ENCODE measurements at places on chromosomes 13 and 19.

GRCh38 chr19:58556622-58557220 is 1.7 kb downstream of the UBE2M start:
- no peak for DNase-seq

GRCh38 chr19:5032101-5032967 is 63.4 kb downstream of the KDM4B start:
- no peak for DNase-seq

DNA sequence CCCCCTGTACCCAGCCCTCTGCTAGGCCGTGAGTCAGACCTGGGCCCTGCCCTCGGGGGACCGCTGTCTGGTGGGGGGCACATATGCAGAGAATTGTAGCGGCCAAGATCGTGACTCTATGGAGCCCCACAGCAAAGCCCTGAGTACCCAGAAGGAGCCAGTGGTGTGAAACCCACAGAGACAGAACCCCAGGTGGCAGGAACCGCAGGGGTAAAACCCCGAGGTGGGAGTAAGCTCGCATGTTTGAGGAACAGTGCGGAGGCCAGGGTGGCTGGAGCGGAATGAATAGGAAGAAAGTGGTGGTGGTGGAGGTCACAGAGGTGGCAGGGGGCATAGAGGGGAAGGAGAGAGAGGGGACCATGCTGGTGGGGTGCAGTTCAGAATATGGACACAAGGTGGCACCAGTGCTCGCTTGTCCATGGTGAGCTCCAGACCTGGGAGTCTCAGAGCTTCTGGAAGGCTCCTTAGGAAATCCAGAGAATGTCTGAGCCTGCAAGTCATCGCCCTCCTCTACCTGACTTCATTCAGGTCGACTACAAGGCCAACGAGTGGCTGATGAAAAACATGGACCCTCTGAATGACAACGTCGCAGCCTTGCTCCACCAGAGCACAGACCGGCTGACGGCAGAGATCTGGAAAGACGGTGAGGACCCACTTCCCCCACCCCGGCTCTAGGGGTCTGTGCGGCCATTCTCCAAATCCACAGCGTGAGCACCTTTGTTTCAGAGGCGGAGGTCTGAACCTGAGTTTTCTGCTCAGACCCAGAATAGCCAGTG is 48.9 kb downstream of the MYH14 start:
- DNase-seq = no peak

DNA sequence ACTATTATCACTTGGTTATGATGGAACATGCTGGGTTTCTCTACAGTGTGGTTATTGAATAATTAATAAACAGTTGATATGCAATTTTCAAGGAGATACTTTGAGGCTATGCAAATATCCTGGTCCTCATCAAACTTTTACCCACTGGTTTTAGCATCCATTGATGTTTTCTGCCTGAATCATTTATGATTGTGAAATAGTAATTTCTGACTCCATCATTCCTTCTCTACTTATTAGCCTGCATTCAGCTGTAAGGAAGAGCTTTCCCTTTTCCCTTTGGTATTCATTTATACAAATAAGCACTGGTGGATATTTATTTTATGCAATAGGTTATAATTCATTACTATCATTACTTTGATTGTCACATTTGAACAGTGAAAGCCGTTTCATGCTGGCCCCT is 13.9 kb upstream of the DNAJC15 start:
- DNase-seq = no peak

GRCh38 chr19:5149508-5149907 is 180.6 kb downstream of the KDM4B start:
- DNase-seq = no peak

DNA sequence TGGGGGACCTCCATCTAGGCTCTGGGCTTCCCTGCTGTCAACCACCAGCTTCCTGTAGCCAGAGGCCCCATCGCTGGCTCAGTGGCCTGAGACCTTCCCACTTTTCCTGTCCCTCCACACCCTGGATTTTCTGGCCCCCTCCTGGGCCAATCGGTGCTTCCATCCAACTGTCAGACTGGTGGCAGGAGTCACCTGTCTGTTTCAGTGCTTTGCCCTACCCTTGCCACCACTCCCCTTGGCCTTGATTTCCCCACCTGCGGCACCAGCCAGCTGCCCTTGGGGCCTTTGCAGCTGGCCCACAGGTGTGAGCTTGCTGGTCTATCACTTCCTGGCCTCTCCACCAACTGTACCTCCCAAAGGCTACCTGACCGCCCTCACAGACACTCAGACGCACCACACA is 12.5 kb downstream of the VSIG10L start:
- no peak for DNase-seq

GRCh38 chr19:4064496-4065260 is 2.0 kb downstream of the ZBTB7A start:
- DNase-seq = no peak

DNA sequence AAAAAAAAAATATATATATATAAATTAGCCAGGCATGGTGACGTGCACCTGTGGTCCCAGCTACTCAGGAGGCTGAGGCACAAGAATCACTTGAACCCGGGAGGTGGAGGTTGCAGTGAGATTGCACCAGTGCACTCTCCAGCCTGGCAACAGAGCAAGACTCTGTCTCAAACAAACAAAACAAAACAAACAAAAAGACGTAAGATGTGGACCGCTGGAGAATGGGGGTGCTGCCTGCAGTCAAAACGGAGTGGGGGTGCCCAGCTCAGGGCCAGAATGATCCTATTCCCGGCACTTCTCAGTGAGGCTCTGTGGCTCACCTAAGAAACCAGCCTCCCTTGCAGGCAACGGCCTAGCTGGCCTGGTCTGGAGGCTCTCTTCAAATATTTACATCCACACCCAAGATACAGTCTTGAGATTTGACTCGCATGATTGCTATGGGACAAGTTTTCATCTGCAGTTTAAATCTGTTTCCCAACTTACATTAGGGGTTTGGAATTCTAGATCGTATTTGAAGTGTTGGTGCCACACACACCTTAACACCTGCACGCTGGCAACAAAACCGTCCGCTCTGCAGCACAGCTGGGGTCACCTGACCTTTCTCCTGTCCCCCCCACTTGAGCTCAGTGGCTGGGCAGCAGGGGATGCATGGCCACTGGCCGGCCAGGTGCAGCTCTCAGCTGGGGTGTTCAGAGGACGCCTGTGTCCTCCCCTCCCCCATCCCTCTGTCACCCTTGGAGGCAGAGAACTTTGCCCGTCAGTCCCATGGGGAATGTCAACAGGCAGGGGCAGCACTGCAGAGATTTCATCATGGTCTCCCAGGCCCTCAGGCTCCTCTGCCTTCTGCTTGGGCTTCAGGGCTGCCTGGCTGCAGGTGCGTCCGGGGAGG is at the start of gene F7:
Gene F7 (plus strand): TSS at position 760 of the 889 bp plus-strand sequence. CDS start 51 bp downstream, at position 811.
- no peak for DNase-seq

GRCh38 chr19:29247471-29247870 is 34.5 kb upstream of the UQCRFS1 start:
- no peak for DNase-seq

- DNase-seq = no peak
Observed at GRCh38 chr19:46639358-46640182, 3.6 kb upstream of the GNG8 start.

DNA sequence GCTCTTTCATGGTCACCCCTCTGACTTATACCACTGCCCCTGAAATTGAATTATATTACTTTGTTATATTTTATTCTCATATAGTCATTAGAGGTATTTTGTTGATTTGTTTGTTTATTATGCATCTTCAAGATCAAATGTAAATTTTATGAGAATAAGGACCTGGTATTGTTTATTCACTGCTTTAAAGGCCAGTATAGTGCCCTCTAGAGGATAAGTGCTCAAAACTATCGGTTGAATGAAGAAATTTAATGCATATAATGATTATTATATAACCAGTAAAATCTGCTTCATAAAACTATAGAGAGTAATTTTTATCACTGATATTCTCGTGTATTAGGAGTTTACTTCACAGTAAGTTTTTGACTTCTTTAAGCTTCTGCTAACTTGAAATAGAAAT is 1401.9 kb downstream of the SLITRK1 start:
- DNase-seq = no peak

DNA sequence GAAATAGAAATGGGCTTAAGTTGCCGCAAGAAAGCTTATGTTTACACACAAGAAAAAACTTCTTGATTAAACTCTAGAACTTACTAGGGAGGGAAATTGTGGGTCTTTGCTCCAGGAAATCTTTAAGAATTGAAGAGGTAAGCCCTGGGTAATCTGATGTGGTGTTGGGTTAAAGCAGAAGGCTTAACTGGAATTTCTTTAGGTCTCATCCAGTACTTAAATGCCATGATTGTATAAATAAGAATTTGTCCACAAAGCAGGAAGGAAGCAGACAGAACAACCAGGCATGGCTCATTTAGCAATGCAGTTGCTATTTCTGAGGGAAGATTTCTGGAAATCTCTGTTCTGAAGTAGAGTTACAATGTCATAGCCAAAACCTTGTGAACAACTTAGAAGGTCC is 360.4 kb downstream of the KLF5 start:
- no peak for DNase-seq

DNA sequence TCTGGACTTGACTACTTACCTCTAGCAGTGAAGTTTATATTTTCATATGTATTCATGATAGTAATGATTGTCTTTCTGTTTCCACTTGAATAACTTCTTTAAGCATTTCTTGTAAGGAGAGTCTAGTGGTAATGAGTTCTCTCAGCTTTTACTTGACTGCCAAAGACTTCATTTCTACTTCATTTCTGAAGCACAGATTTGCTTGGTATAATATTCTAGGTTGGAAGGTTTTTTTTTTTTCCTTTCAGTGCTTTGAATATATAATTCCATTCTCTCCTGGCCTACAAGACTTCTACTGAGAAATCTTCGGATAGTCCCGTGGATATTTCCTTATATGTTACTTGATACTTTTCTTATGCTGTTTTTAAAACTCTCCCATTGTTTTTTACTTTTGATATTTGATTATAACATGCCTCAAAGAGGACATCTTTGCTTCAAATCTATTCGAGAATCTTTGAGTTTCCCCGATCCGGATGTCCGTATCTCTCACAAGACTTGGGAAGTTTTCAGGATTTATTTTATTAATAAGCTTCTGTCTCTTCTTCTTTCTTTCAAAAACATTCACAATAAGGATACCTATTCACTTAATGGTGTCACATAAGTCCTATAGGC is 1560.0 kb downstream of the PCDH9 start:
- DNase-seq = no peak

DNA sequence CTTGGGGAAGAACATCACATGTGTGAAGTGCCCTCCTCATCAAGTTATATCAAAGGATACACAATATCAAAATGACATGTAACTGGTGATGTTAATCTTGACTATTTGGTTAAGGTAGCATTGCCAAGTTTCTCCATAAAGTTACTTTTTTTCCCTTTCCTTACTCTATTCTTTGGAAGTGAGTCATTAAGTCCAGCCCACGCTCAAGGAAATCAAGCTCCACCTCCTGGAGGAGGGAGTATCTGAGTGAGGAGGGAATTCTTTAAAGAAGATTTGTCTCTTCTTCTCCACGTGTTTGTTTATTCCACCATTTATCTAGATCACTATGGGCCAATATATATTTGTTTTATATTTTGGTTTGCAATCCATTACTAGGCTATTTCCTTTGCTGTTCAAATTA is 33.6 kb upstream of the FNDC3A start:
- peak; percentile 17 for DNase-seq

DNA sequence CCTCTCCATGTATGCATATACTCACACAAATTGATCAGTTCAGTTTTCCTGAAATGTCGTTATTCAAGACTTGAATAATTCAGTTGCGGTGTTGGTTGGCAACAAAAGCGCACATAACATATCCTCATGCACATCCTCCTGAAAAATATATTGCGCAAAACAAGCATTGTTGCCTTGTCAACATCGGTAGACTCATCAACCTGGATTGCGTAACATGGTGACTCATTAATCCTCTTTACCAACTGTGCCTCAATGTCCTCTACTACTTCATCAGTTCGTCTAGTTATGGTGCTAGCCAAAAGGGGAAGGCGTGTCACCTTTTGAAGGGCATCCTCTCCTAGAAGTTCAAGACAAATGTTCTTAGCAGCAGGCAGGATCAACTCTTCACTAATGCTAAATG is 357.7 kb downstream of the LMO7 start:
- no peak for DNase-seq

DNA sequence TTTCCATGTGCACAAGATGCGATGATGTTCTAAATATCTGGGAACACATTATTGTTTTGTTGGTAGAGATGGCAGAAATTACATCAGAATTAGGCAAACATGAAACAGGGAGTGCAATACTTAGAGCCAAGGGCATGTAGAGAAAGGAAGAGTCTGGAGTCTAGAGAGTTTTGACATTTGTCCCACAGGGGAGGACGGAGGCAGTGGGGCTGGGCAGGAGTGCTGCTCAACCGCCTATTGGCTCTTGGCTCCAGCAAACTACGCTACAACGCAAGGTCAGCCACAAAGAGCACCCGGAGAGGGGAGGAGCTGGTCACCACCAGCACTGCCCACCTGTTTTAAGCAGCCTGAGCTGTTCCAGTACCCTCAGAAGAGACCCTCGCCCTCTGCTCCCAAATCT is 108.3 kb downstream of the ABCC4 start:
- DNase-seq = no peak

DNA sequence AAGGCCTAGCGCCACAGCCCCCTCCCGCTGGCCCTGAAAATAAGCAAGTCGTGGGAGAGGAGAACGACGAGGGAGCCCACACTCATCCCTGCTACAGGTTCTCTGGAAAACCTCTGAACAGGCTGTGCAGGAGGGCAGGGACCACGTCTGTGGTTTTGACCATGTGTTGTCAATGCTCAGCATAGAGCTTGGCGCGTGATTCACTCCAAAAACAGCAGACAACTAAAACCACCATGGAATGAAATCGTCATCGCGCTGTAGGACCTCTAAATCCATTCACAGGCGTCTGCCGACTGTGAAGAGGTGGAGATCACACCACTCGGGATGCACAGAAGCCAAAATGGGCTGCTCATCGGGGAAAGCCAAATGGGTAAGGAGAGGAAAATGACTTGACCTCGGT is 121.3 kb downstream of the COL4A1 start:
- peak; percentile 81 for DNase-seq

DNA sequence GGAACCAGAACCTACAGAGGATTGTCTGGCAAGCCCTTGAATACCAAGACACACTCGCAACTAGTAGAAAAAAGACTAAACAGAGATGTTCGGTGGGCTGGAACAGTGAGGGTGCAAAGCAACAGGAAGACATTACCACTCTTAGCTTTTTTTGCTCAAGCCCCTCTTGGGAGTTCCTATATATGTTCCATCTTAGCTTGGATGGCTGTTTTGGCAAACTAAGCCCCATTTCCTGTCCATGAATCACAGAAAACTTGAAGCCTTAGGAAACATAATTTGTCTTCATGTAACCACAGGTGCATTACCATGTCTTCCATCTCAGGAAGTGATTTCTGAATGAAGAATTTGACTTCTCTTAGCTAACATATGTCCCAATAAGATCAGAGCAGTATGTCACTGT is 446.3 kb downstream of the OLFM4 start:
- no peak for DNase-seq

- no peak for DNase-seq
Observed at GRCh38 chr13:99971576-99972189, at the start of gene ZIC5. Gene ZIC5, minus strand, starts transcription at chr13:99971767. Its CDS starts 164 bp downstream, at chr13:99971603.

Measured in AG09309 (cell line).